ENCODE measurements at places on chromosomes 1 and 21.

- DNase-seq, result no peak
These were observed at the start of gene ASCL5 for GRCh38 chr1:201126832-201127754. TSS of gene ASCL5 (minus strand) at chr1:201127184. CDS start at chr1:201115372, 11,812 bp downstream.

- DNase-seq, result no peak
These were observed 1109.3 kb upstream of the B3GALT2 start for GRCh38 chr1:194295685-194296084.

DNA sequence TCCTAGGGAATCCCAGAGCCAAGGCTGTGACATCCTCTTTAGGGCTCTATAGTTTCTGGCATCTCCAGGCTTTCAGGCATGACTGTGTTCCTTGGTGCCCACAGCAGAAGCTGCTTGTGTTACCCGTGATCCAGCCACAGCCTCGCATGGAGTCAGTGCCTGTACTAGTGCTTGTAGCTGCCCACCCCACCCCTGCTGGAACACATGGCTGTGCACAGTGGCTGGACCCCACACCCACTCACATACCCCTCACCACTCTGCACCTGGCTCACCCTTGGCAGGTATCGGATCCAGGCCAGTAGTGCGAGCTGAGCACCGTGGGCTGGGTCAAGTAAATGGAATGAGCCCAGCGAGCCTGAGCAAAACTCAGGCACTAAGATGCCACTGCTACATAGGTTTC, 934.7 kb upstream of the PRMT6 start:
- peak; percentile 60 for DNase-seq

DNA sequence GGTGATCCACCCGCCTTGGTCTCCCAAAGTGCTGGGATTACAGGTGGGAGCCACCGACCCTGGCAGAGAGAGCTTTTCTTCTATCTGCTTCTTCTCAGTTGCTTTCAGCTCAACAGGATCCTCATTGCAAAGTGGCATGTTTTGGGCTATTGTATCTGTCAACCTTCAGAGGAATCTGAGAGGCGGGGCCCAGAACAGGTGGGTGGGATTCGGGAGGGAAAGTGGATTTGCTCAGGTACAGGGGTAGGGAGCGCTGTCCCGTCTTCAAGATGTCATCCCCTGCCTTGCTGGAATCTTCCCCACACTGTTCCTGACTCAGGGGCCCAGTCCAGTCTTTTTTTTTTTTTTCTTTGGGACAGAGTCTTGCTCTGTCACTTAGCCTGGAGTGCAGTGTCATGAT, 26.9 kb upstream of the RCC2 start:
- DNase-seq, result no peak

DNA sequence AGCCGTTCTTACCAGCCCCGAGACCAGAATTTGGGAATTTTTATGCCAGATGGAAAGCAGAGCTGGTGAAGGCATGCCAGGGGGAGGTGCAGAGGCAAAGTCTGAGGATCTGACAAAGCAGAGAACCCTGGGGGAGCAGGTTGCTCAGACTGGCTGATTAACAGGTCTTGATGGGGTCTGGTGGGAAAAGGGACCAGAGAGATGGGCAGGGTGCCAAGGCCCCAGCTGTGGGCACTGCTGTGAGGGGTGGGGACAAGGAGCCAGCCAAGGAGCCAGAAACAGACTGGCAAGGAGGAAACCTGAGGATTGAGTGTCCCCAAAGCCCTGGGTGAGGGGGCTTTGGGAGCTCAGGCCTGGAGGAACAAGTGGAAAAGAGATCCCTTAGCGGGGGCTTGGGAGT, 21.4 kb downstream of the RPS6KA1 start:
- no peak for DNase-seq

Data from aorta (tissue), 5 donors.